Stimulated activated CD4-positive, alpha-beta T cell treated with anti-CD3 and anti-CD28 coated beads, Interleukin-15, amount 100 ng/mL, for 48 hours (primary cell): ENCODE measurements at places on chromosomes 5 and 9.

DNA sequence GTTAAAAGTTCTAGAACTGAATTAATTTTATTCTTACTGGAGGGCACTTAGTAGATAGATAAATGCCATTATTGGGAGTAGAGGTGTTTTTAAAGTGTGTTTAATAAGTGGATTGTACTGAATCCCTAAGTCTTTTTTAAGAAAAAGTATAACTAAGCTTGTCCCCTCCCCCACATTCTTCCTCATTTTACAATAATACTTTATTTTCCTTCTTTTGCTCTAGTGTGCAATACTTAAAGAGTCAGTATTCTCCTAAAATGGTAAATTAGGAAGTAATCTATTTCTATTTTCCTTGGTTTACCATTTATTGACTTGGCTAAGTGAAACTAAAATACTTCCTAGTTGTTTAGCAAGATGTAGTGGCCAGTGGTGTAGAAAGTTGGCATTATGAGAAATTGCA lies 11.6 kb downstream of the UBLCP1 start:
- no peak for DNase-seq

GRCh38 chr5:85441156-85441555 lies 1056.5 kb upstream of the EDIL3 start:
- no peak for DNase-seq

GRCh38 chr9:135898634-135899407 lies 8.5 kb downstream of the CAMSAP1 start:
- no peak for DNase-seq

DNA sequence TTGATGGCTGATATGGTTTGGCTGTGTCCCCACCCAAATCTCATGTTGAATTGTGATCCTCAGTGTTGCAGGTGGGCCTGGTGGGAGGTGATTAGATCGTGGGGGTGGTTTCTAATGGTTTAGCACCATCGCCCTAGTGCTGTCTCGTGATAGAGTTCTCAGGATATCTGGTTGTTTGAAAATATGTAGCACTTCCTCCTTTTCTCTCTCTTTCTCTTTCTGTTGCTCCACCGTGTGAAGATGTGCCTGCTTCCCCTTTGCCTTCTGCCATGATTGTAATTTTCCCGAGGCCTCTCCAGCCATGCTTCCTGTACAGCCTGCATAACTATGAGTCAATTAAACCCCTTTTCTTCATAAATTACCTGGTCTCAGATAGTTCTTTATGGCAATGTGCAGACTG lies 111.6 kb downstream of the SREK1 start:
- DNase-seq: no peak

DNA sequence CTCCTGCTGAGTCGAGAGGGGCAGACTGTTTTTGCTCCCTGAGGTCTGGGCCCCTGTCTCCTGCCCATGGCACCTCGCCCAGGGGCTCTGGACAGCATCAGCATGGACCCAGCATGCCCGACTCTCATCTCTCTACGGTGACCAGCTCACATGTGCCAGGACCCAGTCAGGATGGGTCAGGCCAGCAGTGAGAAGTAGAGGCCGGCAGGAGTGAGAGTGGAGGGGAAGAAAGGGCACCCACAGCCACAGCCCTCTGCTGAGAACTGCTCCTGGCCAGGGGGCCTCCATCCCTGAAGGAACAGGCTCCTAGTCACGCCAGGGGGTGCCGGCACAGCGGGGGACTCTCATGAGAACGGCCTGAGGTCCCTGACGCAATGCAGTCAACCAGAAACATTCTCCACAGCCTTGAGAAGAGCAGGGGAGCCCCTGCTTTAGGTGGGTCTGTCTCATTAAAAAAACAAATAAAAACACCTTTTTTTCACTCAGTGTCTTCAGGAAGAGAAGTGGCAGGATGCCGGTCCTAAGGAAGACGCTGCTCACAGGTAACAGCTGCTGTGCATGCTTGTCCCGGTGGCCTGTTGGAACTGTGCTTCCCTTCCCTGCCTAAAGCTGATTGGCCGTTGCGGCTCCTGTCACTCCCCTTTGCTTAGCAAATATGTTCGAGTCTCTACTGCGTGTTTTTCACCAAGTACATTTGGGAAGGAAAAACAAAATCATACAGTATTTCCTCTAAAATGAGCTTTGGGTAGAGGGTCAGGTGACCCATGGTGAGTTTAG lies 85.7 kb upstream of the FBXW11 start:
- no peak for DNase-seq

GRCh38 chr5:124665035-124665434 lies 81.4 kb downstream of the ZNF608 start:
- no peak for DNase-seq
